ENCODE measurements at places on chromosomes 6 and 20.

DNA sequence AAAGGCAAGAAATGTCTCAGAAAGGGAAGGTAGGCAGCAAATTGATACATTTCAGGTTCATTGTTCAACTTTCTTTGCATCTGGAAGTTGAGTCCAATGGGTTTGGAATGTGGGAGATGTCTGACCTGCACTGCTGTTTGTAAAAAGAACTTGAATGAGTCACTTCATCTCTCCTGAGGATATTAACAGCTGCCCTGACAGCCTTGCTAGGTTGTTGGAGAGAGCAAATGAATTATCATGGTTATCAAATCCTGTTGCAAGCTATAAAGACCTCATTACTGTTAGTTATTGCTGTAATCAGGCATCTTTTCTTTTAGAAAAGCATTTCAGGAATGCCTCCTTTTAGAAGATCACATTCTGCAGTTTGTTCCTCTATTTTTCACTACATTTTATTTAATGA is 23.0 kb upstream of the FLRT3 start:
- no peak for DNase-seq

GRCh38 chr20:6770786-6771100 is 3.3 kb downstream of the BMP2 start:
- no peak for DNase-seq

DNA sequence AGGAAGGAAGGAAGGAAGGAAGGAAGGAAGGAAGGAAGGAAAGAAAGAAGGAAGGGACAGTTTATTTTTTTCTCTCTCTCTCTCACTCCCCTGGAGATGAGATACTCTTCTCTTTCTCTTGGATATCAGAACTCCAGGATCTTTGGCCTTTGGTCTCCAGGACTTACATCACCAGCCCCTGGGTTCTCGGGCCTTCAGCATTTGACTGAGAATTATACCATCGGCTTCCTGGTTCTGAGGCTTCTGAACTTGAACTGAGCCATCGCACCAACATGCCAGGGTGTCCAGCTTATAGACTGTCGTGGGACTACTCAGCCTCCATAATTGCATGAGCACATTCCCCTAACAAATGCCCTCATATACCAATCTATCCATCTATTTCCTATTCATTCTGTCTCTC is 69.4 kb upstream of the NRSN1 start:
- DNase-seq, result no peak

GRCh38 chr20:18727032-18727508 is 86.5 kb upstream of the SCP2D1 start:
- no peak for DNase-seq

DNA sequence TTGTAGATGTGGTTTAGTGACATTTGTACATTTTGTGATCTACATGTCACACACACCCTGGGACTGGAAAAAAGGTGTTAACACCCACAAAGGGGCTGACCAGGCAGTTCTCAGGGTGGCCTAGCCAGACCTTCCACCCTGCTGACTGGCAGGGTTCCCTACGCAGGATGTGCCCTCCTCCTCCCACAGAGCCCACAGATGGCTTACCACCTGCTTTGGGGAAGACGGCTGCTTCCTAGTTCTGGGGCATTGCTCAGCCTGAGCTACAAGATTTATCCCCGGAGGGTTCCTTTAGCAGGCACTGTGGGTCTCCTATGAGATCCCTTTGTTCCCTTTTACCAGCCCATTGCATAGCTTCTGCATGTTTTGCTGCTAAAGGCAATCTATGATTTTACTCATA is 35.1 kb downstream of the SNAP25 start:
- no peak for DNase-seq

- DNase-seq, result no peak
Observed at GRCh38 chr6:106908386-106908840, 66.1 kb downstream of the CD24 start.

DNA sequence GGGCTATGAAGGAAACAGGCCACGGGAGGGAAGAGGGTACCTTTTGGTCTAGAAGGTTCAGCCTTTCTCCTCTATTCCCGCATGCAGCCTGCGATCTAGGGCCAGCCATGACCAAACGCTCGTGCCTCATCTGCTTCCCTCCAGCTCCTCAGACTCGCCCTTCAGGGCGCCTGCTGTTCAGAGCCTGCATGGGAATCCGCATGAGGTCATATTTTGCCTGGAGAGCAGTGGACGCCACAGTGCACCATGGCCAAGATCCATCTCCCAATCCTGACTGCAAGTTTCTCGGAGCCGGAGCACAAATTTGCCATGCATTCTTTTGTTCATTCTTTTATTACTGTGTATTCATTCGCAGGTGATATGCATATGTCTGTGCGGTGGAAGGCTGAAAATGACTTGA is 608.1 kb downstream of the QKI start:
- DNase-seq, result no peak

DNA sequence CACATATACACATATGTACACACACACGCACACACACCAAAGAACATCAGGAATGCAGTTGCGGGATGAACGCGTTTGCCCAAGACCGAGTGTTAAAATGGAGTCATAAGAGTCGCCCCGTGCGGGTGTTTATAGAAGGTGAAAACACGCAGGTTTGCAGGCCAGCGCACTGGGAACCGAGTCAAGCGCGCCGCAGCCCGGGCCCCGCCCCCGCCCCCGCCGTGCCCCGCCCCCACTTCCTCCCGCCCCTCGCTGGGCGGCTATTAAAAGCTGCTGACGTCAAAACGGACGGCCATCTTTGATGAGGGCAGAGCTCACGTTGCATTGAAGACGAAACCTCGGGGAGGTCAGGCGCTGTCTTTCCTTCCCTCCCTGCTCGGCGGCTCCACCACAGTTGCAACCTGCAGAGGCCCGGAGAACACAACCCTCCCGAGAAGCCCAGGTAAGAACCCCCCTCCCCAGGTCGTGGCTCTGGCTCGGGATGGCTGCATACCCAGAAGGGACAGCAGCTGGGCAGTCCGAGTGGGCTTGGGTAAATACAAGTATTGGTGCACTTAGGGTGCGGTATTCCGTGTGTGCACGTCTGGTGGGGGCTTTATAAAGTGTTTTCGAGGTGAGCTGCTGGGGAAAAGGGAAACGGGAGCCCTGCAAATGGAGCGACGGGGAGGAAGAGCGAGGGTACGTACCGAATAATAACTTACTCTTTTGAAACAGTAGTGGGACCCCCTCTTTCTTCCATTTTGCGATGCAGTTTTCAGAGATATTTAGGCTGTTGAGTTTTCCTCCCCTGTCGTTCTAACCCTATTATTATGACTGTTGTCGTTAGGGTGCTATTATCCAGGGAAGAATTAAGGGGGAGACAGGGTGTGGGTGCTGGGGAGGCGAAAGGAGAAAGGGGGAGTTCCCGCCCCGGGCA is at the start of gene SNAP25:
Gene SNAP25 (plus strand): TSS at position 295 of the 916 bp plus-strand sequence. CDS start 56,662 bp downstream, outside the sequence.
- no peak for DNase-seq

DNA sequence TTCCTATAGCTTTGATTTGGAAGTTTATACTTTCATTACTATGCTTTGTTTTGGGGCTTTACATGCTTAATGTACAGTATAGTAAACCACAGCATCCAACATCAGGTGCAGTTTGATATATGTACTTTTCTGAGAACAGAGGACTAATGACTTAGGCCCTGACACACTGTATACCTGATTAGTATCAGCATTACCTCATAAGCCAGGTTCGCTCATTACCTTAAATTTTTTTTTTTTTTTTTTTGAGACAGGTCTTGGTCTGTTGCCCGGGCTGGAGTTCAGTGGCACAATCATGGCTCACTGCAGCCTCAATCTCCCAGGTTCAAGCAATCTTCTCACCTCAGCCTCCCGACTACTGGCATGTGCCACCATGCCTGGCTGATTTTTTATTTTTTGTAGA is 28.4 kb downstream of the CD109 start:
- no peak for DNase-seq

DNA sequence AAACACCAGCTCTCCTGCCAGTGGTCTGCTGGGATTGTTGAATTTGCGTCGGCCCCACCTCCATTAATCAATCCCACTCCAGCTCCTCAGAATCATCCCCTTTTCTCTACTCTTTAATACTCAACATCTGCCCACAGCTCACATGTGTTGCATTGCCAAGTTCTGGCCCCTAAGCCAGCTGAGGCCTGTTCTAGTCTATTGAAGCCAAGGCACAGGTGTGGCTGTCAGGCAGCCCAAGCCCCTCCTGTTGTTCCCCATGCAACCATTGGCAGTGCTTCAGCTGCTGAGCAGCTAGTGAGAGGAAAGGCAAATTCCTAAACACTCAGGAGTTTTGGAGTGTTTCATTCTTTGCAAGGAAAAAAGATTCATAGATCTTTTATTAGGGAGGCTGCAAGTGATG is 128.0 kb upstream of the NT5E start:
- DNase-seq, result no peak

DNA sequence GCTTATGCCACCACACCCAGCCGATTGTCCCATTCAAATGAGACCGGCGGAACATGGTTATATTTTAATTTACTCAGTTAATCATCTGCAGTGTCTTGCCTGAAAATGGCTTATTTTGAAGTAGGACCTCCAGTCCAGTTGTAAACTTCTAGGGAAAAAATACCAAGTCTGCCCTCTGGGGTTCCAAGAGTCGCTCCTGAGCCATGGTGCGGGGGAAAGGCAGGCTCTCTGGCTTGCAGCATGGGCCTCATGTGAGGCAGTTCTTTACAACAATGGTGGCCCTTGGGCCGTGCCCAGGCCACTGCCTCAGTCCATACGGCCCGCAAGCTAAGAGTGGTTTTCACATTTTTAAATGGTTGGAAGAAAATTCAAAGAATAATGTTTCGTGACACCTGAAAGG is 62.7 kb upstream of the XRN2 start:
- DNase-seq, result no peak

- no peak for DNase-seq
Observed at GRCh38 chr6:140205795-140206593, 831.5 kb upstream of the CITED2 start.

GRCh38 chr6:64482631-64483030 is 847.0 kb downstream of the PHF3 start:
- DNase-seq, result no peak

DNA sequence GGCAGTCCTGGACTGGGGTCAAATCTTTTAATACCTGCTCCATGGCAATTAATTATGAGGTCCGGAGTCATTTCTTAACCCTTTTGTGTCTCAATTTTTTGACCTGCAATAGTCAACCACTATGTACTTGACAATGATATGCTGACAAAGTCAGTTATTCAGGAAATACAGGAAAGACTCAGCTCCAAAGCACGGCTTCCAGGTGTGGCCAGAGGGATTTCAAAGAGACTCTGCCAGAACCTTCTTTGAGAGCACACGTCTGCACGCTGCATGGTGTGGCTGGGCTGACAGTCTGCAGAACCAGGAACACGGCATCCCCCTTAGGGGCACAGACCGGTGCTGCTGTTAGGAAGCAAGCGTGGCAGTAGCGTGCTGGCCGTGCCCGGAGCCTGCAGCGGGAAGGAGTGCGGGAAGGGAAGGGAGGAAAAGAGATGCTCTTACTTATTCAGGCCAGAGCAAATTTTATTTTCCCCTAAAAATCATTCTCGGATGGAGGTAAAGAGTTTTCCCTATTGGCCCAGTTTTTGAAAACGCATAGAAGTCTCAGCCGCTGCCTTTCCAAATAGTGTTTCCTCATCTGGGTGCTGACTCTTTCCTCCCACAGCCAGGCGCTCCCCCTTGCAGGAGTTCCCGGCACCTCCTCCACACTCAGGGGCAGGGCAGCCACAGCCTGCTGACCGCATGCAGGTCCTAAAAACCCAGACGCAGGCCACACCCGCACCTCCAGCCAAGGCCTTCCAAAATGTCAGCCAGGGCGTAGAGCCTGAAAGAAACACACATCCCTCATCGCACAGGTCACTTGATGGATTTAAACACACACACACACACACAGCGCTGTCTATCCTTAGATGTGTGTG is 187.4 kb upstream of the SNX9 start:
- DNase-seq, result no peak

- no peak for DNase-seq
Observed at GRCh38 chr20:6698056-6698455, 69.4 kb upstream of the BMP2 start.

- DNase-seq, result no peak
Observed at GRCh38 chr6:111828809-111829208, 44.4 kb downstream of the FYN start.

GRCh38 chr6:39078695-39079094 is 30.1 kb downstream of the GLP1R start:
- no peak for DNase-seq

GRCh38 chr20:39110819-39111136 is 148.6 kb downstream of the DHX35 start:
- no peak for DNase-seq

DNA sequence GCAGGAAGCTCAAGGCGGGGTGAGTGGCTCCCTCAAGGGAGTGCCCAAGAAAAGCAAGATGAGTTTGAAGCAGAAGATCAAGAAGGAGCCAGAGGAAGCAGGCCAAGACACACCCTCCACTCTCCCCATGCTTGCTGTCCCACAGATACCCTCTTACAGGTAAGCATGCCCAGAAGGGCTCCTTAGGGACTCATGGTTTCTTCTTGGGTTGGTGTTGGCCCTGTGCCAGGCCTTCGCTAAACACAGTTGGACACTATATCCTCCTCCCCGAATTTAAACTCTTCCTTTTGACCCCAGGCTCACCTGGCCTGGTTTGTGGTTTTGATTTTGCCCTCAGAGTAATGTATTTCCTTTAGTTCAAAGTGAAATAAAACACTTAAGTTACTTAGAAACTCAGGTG is 5.1 kb downstream of the BRPF3 start:
- DNase-seq, result no peak

DNA sequence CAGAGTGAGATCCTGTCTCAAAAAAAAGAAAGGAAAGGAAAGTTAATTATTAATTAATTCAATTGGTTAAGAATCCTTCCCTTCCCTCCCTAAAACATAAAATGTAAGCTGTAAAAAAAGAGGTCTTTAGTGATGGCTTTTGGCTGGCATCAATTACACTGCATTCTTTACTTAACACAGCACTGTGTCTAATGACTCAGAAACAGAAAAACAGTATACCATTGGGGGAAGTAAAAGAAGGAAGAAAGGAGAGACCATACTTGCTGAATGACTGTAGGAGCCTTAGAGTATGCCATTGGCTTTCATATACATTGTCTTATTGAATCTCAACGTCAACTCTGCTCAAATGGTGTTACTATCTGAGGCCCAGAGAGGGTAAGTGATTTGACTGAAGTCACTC is 18.3 kb upstream of the CITED2 start:
- no peak for DNase-seq

DNA sequence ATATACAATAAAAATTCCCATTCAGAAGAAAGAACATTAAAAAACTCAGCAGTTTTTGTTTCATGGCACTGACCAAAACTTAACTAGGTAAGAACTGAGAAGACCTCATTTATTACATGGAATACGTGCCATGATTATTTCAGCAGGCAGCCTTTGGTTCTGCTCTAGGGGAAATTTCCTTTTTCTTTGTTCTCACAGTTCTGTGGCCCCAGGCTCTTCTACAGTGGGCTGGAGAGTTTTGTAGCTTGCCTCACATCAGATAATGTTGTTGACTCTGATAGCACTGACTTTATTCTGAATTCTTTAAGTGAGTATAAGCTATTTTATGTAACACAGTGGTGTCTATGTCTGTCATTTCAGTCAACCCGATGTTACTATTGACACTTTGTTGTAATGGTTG is 844.3 kb downstream of the TBC1D32 start:
- no peak for DNase-seq

DNA sequence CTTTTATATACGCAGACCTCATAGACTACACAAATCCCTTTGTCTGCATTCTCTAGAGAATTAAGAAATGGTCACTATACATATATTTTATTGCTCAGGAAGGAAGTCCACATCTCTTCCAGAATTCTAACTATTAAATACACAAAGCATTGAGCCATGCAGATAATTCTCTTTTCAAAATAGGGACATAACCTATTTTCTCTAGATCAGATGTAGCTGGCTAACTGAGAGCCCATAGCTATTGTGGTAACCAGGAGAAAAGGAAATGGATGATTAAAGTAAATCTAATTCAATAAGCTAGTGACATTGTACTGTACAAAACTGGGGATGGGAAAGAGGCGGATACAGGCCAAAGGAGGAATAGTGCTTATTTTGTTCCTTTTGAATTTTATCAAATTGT is 137.2 kb downstream of the BACH2 start:
- no peak for DNase-seq

Measured in MM.1S (cell line).